Muscle of arm (tissue), 14 donors: ENCODE measurements at places on chromosomes 4 and X. TPM values are rescaled to one million over a fixed set of nuclear protein-coding genes. Genes with fewer than 3 reads are reported as not detected.

AWAT2 gene
- not detected for polyA plus RNA-seq

ARHGAP6 gene
- polyA plus RNA-seq, result 10.6 TPM

SPIN4 gene
- 16.4 TPM for polyA plus RNA-seq

SFRP2 gene
- 89.8 TPM for polyA plus RNA-seq

DNA sequence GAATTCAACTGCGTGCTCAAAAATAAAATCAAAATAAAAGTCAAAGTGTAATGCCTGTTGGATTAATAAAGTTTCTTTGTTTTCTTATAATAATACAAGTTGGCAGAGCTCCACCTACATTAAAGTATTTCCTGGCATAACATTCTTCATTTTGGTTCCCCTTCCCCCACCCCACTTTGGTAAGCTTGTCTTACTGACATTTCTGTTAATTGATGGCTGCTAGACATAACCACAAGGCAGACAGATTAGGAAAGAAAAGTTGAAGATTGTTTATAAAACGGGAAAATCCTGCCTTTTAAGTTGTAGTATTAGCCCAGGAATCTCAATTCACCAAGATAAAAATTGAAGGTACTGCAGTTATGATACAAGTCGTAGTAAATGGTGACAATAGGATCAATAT, 246.5 kb upstream of the RPS6KA3 start:
- DNase-seq, result no peak

DNA sequence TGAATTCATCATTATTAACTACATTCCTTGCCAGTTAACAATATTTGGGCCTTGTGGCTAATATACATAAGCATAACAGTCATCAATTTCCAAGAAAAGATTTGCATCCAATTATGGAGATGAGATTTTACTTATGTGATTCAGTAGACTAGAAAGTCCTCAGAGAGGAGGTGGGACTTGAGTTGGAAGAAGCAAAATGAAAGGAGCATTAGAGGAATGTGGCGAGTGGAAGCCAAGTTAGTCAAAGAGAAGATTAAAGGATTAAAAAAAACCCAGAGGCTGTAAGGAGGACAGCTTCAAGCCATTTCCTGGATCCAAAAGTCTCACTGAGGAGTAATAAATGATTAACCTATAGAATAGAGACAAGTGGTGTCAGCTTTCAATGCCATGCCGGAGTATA, 1099.4 kb upstream of the IGFBP7 start:
- no peak for DNase-seq

- no peak for DNase-seq
These were observed 119.5 kb upstream of the MAP9 start for GRCh38 chr4:155496294-155496626.

DNA sequence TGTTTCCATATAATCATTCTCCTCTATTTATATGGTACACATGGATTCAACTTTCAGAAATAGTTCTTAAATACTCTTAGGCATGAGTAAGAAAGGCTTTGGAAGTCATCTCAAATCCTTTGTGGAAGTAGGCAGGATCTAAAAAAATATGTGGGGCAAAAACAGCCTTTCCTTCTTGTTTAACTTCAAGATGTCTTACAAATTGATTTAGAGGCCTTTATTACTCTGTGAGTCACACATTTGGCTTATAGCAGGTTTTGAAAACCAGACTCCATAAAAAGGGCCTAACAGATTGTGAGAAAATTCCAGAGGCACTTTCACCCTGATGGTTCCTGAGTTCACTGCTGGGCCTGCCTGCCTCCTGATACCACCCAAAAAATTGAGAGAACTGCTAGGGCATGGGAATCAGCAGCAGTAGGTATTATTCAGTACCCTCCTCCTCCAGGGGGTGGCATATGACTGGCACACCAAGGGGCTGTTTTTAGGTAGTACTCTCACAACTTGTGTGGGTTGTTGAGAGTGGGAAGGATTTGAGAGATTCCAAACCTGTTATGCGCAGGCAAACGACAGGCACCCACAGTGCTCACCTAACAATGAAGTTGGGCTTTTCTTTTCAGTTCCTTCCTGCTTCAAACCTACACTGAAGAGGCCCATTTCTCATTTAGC, 162.7 kb upstream of the MBNL3 start:
- no peak for DNase-seq

DNA sequence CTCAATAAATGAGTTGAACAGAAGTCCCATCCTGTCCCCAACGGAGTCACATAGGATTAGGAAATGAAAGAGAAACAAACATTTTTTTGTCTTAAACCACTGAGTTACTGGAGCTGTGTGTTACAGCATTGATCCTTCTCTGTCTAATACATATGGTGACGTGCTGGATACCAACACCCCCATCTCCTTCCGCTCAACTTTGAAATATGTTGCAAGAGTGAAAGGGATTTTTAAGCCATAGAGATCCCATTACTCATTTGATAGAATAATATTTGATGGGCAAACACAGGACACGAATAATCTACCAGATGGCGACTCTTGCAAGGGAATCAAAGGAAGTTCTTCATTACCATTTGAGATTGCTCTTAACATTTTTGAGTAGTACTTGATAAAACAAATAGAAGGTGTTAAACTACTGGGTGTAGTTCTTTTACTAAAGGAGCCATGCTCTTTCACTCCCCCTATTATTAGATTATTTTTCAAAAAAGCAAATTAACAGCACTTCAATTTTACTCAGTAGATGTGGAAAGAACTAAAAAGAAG, 140.5 kb downstream of the PACRGL start:
- DNase-seq, result no peak

- no peak for DNase-seq
These were observed 194.8 kb upstream of the ATOH1 start for GRCh38 chr4:93633721-93634120.

GRCh38 chr4:26151615-26152014, 169.2 kb upstream of the RBPJ start:
- peak; percentile 84 for DNase-seq

- no peak for DNase-seq
These were observed 15.9 kb upstream of the CCDC149 start for GRCh38 chr4:24928708-24929107.
